Activated CD4-positive, CD25-positive, alpha-beta regulatory T cell treated with anti-CD3 and anti-CD28 coated beads, Interleukin-2, amount 50 U/mL, for 16 hours (primary cell): ENCODE measurements at places on chromosomes 5 and 9.

GRCh38 chr9:85743275-85744128, 1.7 kb upstream of the AGTPBP1 start:
- DNase-seq: no peak

- no peak for DNase-seq
Observed at GRCh38 chr5:150570333-150570732, 62.4 kb downstream of the NDST1 start.

- no peak for DNase-seq
Observed at GRCh38 chr9:129567842-129568559, 52.9 kb downstream of the C9orf50 start.

DNA sequence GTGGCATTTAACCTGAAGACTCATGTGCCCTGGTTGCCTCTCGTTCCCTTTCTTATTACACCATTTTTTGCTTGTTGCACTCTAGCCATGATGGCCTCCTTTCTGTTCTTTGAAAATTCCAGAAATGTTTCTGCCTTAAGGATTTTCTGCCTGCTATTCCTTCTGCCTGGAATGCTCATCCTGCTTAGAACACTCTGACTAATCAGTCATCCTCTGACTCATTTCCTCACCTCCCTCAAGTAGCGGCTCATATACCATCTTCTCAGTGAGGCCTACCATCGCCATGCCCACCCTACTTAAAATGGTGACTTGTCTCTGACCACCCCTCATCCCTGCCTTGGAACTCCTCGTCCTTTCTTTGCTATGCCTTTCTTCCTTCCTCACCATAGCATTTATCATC, 68.8 kb downstream of the KIF4B start:
- DNase-seq: no peak

DNA sequence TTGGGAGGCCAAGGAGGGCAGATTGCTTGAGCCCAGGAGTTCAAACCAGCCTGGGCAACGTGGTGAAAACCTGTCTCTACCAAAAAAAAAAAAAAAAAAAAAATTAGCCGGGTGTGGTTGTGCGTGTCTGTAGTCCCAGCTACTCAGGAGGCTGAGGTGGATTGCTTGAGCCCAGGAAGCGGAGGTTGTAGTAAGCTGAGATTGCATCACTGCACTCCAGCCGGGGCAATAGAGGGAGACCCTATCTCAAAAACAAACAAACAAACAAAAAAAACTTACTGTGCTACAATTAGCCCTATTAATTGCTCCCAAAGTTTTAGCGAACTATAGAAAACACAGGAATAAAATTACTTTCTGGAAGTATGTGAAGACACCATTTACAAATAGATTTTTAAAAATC, 67.6 kb downstream of the ANKHD1 start:
- DNase-seq: no peak

GRCh38 chr5:9387879-9388278, 158.0 kb downstream of the SEMA5A start:
- no peak for DNase-seq

GRCh38 chr5:2906302-2907090, 155.0 kb upstream of the IRX2 start:
- DNase-seq: no peak

GRCh38 chr9:91193658-91194391, 167.9 kb downstream of the AUH start:
- peak; percentile 38 for DNase-seq

- no peak for DNase-seq
Observed at GRCh38 chr5:143170977-143171376, 232.5 kb downstream of the NR3C1 start.

GRCh38 chr5:10671041-10672008, 89.7 kb downstream of the DAP start:
- no peak for DNase-seq

DNA sequence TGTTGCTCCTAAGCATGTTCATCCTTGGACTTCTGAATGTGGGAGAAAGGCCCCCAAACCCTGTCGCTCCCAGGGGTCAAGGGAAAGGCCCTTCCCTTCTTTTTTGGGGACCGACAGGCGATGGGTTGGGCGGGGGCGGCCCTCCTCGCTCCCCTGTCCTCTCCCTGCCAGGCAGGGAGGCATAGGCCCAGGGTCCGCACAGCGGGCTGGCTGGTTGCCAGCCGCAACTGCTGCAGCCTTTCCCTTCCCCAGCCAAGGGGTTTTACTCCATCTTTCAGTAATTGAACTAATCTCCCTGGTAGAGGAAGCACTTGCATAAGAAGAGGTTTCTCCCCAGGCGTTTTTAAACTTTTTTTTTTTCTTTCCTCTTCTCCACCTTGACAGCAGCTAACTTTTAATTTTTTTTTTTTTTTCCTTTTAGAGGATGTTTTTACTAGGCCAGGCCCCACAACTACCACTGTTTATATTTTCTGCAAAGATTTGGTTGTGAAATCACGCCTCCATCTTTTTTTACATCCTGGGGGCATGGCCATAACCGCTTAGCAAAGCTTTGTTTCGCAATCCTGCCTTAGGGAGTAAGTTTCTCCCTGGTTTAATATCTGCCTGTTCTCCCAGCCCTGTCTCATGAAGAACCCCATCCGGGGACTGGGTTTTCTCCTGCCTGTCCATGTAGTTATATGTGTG, 216.9 kb upstream of the ZNF608 start:
- DNase-seq: no peak

GRCh38 chr5:103690676-103691075, 128.1 kb upstream of the NUDT12 start:
- no peak for DNase-seq

- no peak for DNase-seq
Observed at GRCh38 chr9:35193762-35194161, 32.0 kb downstream of the UNC13B start.

DNA sequence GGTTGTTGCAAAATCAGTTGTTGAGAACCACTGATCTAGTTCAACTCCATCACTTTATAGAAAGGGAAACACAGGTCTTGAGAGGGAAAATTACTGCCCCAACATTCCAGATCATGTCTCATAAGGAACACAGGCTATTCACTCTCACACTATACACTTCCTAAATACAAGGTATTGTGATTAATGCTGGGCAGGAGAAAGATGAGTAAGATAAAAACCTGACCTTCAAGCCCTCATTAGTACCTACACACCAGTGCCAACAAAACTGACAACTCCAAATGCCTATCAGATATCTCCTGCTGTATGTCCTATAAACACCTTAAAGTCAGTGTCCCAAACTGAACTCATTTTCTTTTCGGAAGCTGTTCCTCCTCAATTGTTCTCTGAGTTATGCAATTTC, 8.2 kb downstream of the GNE start:
- no peak for DNase-seq

- no peak for DNase-seq
Observed at GRCh38 chr9:99818500-99818899, 3.2 kb upstream of the NR4A3 start.

GRCh38 chr5:1776831-1777230, 22.8 kb downstream of the MRPL36 start:
- no peak for DNase-seq

DNA sequence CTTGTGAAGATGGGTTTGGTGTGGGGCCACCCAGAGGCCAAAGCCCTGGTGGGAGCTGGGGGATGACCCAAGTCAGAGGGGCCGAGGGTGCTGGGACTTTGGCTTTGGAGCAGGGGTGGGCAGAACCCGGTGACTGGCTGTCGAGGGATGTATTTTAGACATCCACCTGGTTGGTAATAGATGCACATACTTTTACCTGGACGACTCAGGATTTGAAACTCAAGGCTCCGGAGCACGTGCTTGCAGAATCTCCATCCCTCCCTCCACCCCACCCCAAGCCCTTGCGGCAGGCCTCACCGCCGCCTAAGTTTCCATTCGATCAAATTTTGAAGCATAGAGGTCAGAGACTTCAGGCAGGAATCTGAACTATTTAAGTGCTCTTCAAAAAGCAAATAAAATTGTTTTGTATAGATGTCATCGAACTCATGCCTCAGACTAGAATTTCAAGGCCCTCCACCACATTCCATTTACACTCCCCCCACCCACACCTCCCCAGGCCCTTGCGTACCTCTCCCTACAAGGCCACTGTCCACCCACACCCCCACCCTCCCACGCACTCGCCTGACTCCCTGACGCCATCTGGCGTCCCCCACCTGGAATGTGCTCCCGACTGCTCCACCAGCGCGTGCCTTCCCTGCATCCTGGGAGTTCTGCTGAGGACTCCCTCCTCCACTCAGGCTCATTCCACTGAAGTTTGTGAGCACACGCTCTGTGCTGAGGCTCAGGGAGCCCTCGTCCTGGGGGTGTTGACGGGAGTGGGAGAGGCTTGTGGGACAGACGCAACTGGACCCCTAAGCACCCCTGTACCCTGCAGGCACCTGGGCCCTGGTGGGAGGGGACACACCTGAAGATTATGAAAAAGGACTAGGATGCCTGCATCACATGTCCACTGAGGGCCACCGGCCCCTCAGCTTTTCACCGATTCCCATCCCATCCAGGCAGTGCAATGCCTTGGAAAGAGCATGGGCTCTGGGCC, 56.4 kb upstream of the RPL26L1 start:
- DNase-seq: no peak

- DNase-seq: peak; percentile 72
Observed at GRCh38 chr9:95494416-95495371, 22.1 kb downstream of the PTCH1 start.

DNA sequence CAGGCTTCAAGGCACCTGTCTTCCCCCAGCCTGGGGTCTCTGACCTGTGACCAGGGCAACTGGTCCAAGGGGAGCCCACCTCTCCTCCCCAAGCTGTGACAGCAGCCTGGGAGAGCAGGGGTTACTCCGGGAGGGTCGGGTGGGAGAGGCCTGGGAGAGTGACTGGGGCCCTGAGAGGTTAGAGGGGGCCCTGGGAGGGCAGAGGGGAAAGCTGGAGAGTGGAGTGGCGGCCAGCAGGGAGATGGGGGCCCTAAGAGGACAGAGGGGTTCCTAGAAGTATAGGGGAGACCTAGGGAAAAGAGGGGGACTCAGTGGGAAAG, 302 bp downstream of the LCN9 start:
- DNase-seq: no peak

DNA sequence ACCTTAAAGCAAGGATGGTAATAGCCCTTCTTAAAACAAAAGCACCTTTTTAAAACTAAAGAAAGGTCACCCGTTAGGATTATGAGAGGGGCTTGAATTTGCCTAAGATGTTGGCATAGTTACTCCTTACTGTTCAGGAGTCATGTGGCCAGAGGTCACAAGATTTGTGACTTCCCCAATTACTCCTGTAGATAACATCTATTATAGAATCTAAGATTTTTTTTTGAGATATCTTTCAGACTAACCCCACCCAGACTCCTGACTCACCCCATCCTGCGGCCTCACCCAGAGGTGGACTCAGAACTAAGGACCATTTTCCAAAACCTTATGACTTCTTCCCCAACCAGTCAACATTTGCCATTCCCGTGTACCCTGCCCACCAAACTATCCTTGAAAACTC, 2.4 kb downstream of the CD180 start:
- DNase-seq: no peak

GRCh38 chr9:87062746-87063145, 115.4 kb upstream of the GAS1 start:
- DNase-seq: no peak

DNA sequence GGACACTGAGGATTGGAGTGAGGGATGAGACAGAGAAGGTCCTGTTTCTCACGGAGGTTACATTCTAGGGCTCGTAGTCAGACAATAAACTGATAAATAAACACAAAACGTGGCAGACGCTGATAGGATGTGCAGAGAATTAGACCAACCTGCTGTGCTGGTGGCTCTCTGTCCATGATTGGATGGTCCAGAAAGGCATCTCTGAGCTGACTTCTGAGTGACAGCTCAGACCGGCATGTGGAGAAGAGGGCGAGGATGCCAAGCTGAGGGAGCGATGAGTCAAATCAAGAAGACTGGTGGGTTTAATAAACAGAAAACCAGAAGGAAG, 132.3 kb upstream of the TAF11L2 start:
- no peak for DNase-seq

- DNase-seq: no peak
Observed at GRCh38 chr9:98960409-98960808, 16.7 kb downstream of the COL15A1 start.

- no peak for DNase-seq
Observed at GRCh38 chr5:61371474-61371873, 39.4 kb downstream of the ZSWIM6 start.

DNA sequence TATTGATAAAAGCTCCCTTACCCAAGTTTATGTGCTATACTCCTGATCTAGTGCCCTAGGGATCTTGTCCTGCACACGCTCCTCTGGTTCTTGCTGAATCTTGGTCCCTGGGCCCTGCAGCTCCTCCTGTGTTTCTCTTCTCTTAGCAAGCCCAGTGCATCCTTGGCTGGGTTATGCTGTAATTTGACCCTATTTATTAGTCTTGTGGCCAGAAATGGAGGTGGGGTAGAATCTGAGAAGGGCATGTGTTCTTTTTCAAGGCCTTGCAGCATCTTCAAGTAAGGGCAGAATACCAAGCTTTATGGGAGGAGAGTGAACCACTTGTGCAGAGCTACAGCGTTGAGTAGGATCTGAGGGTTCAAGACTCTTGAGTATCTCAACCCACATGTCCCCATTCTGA, 366.8 kb downstream of the FAM170A start:
- no peak for DNase-seq

DNA sequence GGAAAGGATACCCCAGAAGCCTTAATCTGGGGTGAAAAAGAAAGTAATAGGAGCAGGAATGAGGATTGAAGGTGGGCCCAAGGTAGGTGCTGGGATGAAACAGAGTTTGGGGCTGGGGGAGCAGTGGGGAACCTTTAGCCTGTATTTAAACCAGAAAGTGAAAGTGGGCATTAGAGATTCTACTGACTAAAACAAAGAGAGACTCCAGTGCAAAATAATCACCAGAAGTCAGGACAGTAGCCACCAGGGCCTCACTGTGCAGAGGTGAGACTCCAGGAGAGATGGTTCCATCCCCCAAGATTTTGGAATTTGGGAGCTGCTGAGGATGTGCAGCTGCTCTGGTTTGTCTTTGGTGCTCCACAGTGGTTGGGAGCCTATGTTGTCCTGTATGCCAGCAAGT, 13.1 kb downstream of the DNAJB5 start:
- no peak for DNase-seq

DNA sequence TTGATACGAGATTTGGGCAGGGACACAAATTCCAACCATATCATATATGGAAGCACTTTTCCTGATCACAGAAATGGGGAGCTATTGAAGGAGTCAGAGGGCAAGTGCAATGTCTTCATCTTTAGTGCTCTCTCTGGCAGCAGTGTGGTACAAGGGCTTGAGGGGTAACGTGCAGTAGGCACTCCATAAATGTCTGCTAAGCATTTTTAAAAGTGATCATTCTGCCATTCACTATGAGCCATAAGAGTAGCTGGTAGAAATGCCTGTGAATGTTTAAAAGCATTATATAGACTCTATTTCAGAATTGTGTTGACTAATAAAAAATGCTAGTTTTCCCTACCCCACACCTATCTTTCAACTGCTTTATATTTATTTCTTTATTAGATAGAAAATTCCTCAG, 61.1 kb upstream of the DHFR start:
- DNase-seq: no peak

DNA sequence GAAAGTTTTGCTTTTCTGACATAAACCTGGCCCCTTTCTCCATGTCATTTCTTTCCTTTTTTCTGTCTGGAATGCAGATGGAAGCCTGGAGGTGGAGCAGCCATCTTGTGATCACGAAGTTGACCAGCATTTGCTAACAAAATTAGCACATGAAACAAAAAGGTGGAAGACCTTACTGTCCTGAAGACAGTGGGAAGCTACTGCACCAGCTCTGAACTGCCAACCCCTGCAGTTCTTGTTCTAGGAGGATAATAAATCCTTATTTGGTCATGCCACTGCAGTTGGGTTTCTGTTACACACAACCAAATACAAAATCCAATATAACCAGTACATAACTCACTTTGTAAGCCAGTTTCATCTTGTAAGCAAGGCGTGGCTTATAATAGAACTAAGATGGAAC, 249.4 kb upstream of the TBCA start:
- no peak for DNase-seq

GRCh38 chr9:116632990-116633838, 53.9 kb upstream of the TRIM32 start:
- no peak for DNase-seq
